ENCODE measurements at places on chromosomes 16 and 17.

DNA sequence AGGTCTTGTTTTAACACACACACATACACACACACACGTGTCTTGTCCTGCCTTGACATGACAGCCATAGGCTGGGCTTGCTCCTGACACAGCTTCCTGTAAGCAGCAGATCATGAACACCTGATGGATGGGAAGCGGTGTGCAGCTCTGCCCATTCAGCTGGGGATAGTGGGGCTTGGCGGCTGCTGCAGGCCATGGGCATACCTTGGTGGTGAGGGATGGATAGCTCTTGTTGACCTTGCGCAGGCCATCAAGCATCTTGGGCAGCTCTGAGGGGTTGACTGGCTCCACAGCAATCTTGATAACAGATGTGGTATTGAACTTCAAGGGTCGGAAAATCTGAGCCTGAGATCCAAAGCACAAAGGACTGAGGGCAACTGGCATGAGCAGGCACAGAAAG, 12.0 kb downstream of the HIGD1B start:
- H3K27me3 ChIP-seq: no peaks in the 10 kb centered on the region
- no peaks in the 10 kb centered on the region for H3K4me1 ChIP-seq
- no peak overlapping the region for H3K27ac ChIP-seq
- no peak for DNase-seq
- no peak overlapping the region for H3K4me3 ChIP-seq

DNA sequence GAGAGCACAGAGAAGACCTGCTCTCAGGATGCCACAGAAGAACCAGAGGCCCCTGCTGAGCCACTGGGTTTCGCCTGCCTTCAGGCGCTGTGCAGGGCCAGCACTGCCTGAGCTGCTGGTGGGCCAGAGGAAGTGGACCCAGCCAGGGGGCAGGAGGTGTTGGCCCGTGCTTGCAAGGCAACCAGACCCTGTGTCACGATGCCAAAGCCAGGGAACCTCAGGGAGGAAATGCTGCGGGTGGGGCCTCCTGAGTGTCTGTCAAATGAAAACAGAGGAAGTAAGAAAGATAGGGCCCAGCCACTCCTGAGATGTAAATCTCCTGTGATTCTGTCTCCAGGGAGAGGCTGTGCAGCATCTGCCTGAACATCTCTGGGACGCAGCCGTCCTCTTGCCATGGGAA, 58.1 kb upstream of the ADORA2B start:
- H3K27ac ChIP-seq: peak overlapping the region; percentile 59
- H3K27me3 ChIP-seq: no peaks in the 10 kb centered on the region
- H3K36me3 ChIP-seq: no peaks in the 10 kb centered on the region
- H3K4me3 ChIP-seq: no peak overlapping the region

- no peaks in the 10 kb centered on the region for H3K4me1 ChIP-seq
- H3K27me3 ChIP-seq: peaks cover 5% of the 10 kb centered on the region
Observed at GRCh38 chr16:2740476-2740875, 12.0 kb upstream of the SRRM2 start.

GRCh38 chr17:79017546-79018369, 6.2 kb upstream of the C1QTNF1 start:
- no peak for DNase-seq
- no peaks in the 10 kb centered on the region for H3K4me1 ChIP-seq
- H3K27ac ChIP-seq: no peak overlapping the region
- no peak overlapping the region for H3K4me3 ChIP-seq
- no peaks in the 10 kb centered on the region for H3K27me3 ChIP-seq

DNA sequence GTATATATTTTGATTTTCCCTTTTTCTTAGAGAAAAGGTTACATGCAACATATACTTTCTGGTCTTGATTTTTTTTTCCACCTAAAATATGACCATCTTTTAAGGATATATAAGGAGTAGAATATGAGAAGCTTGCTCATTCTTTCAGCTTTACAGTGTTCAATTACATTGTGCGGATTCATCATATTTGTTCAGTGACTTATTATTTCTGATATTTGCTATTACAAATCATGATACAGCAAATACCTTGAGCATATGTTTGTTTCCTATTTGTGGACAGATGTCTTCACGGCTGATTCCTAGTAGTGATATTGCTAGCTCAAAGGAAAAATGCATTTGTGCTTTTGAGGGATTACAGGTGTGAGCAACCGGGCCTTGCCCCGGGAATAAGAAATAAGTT, 18.1 kb downstream of the KATNIP start:
- DNase-seq: no peak
- H3K4me1 ChIP-seq: peaks cover 4% of the 10 kb centered on the region
- no peak overlapping the region for H3K4me3 ChIP-seq
- H3K36me3 ChIP-seq: peaks cover 6% of the 10 kb centered on the region

DNA sequence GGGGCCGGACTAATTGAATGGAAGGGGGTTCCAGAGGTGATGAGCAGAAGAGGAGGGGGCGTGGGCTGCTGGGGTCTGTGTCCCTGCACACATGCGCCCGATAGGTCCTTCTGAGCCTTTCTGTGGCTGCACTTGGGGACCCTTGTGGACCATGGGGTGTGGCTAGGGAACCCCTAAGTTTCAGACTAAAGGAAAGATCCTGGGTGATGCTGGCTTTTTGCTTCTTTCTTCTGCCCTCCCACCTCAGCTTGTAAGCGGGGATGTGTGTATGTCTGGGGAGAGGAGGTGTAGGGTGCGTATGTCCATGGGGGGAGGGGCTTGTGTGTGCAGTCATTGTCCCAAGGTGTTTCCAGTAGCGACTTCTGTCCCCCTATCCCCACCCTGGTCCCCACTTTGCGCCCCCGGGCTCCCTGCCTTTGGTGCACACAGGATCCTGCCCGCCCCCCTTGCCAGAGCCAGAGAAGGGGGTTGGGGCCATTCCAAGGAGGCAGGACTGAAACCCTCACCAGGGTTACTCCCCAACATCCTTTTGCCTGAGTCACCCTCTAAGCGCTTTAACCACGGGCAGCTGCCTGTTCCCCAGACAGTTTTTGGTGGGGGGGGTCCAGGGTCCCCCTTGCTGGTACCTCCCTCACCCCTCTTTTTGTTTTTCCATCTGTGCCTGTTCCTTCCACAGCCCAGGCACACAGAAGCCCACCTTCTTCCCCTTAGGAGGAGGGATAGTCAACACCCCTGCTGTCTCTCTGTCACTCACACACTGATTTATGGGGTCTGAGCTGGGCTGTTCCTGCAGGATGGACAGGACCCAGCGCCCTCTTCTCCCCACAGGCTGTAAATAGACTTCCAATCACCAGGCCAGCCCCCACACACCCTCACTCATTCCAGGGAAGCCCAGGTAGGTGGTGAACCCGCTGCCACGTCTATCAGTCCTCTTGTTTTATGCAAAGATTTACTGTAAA, 83.2 kb downstream of the ARHGAP23 start:
- no peak for DNase-seq
- H3K27ac ChIP-seq: no peak overlapping the region
- H3K4me1 ChIP-seq: peaks cover 8% of the 10 kb centered on the region
- H3K4me3 ChIP-seq: peak overlapping the region; percentile 33
- peaks cover 3% of the 10 kb centered on the region for H3K36me3 ChIP-seq
- H3K27me3 ChIP-seq: peaks cover 49% of the 10 kb centered on the region

DNA sequence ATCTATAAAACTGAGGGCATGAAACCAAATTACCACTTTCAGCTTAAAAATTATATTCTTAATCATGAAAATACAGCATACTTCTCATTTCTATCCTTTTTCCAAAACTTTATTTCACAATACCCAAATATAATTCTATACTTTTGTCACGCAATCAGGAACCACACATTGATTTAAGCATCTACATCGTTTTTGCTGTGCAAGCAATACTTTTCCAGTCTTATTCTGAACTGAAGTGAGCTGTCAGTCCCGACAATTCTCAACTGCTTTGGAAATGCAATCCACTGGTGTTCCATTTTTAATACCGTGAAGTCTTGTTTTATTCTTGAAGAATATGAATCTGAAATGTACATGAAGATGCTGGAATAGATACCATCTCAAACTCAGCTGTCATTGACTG, 60.1 kb upstream of the NOL11 start:
- H3K27ac ChIP-seq: peak overlapping the region; percentile 55
- H3K4me1 ChIP-seq: peaks cover 12% of the 10 kb centered on the region
- no peaks in the 10 kb centered on the region for H3K27me3 ChIP-seq
- no peak overlapping the region for H3K4me3 ChIP-seq

DNA sequence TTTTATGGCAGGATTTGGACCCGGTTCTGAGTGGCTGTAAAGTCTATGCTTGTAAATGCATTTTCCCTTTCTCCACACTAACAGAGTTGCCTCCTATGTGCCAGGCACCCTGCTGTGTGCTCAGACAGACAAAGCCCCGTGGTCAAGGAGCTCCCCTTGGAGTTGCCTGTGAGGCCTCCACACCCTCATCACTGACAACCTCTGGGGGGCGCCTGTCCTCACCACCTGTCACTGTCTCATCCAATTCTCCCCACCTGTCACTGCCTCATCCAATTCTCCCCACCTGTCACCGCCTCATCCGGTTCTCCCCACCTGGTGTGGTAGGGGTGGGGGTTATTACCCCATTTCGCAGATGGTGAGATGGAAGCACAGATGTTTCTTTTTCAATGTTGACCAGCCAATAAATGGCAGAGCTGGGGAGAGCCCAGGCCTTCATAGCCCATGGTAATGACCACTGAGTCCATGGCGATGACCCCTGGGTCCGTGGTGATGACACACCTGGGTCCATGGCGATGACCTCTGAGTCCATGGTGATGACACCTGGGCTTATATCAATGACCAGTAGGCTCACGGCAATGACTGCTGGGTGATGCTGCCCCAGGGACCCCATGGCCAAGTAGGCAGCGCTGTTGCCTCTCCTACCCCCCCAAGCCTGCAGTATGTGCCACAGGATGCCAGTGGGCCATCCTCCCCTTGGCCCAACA, 150.1 kb downstream of the IRF8 start:
- no peak overlapping the region for H3K4me3 ChIP-seq
- H3K27ac ChIP-seq: no peak overlapping the region
- no peak for DNase-seq
- peaks cover 51% of the 10 kb centered on the region for H3K27me3 ChIP-seq
- peaks cover 46% of the 10 kb centered on the region for H3K4me1 ChIP-seq

GRCh38 chr16:3755249-3755648, 37.9 kb upstream of the TRAP1 start:
- no peak for DNase-seq
- H3K36me3 ChIP-seq: peaks cover 10% of the 10 kb centered on the region
- H3K4me3 ChIP-seq: no peak overlapping the region
- no peaks in the 10 kb centered on the region for H3K27me3 ChIP-seq

- no peak overlapping the region for H3K4me3 ChIP-seq
- no peaks in the 10 kb centered on the region for H3K27me3 ChIP-seq
- no peak for DNase-seq
- H3K36me3 ChIP-seq: no peaks in the 10 kb centered on the region
Observed at GRCh38 chr17:36617773-36618172, 16.4 kb downstream of the MRM1 start.

GRCh38 chr17:51585514-51586104, 325.3 kb downstream of the UTP18 start:
- H3K27ac ChIP-seq: no peak overlapping the region
- no peak for DNase-seq
- H3K4me1 ChIP-seq: no peaks in the 10 kb centered on the region
- H3K36me3 ChIP-seq: no peaks in the 10 kb centered on the region

- peaks cover 3% of the 10 kb centered on the region for H3K27me3 ChIP-seq
- H3K27ac ChIP-seq: no peak overlapping the region
Observed at GRCh38 chr16:58661199-58661830, 23.3 kb downstream of the SLC38A7 start.

- H3K36me3 ChIP-seq: no peaks in the 10 kb centered on the region
- no peaks in the 10 kb centered on the region for H3K4me1 ChIP-seq
Observed at GRCh38 chr16:75208242-75208825, 1.4 kb upstream of the CTRB2 start.

DNA sequence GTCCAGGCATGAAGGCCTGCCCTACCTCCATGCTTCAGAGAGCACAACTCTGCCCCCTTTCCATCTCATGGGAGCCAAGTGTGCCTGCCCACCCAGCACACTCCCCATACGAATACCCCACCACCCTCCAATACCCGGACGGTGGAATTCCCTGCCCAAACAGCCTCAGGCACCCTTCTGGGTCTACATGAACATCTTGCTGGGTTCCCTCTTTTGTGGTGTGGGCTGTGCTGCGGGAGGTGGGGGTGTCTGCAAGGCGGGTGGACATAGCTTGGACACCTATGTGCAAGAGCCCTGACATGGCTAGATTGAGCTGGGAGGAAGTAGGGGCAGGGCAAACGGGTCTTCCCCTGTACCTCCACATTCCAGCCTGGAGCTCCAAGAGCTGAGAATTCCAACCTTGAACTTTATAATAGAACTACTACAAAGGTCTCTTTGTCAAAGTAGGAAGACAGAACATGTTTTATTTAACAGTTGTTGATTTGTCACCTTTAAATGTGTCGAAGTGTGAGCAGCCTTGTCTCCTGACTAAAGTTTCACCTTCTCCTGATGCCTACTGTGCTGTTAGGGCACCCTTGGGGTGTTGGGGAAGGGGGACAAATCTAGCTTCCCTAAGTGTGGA, 9.1 kb downstream of the SLC6A2 start:
- no peaks in the 10 kb centered on the region for H3K36me3 ChIP-seq
- DNase-seq: no peak
- no peak overlapping the region for H3K27ac ChIP-seq
- H3K27me3 ChIP-seq: peaks cover 6% of the 10 kb centered on the region
- H3K4me1 ChIP-seq: no peaks in the 10 kb centered on the region

GRCh38 chr16:29697391-29697790, 18.4 kb downstream of the QPRT start:
- no peak for DNase-seq
- H3K36me3 ChIP-seq: no peaks in the 10 kb centered on the region
- H3K27ac ChIP-seq: no peak overlapping the region
- no peaks in the 10 kb centered on the region for H3K27me3 ChIP-seq
- no peak overlapping the region for H3K4me3 ChIP-seq
- H3K4me1 ChIP-seq: peaks cover 21% of the 10 kb centered on the region

GRCh38 chr16:70402916-70403659, 35.8 kb downstream of the ST3GAL2 start:
- H3K27ac ChIP-seq: peak overlapping the region; percentile 94
- H3K4me3 ChIP-seq: peak overlapping the region; percentile 5
- peaks cover 11% of the 10 kb centered on the region for H3K36me3 ChIP-seq
- H3K27me3 ChIP-seq: no peaks in the 10 kb centered on the region

- DNase-seq: no peak
- no peak overlapping the region for H3K4me3 ChIP-seq
- H3K27ac ChIP-seq: no peak overlapping the region
- no peaks in the 10 kb centered on the region for H3K4me1 ChIP-seq
- peaks cover 7% of the 10 kb centered on the region for H3K27me3 ChIP-seq
Observed at GRCh38 chr16:84897911-84898377, 78.2 kb downstream of the CRISPLD2 start.

All from naive thymus-derived CD8-positive, alpha-beta T cell (primary cell).